NCI-H1436 (cell line): ENCODE measurements at places on chromosomes 4 and X.

GRCh38 chrX:19827088-19827487, 60.3 kb downstream of the SH3KBP1 start:
- DNase-seq = no peak

GRCh38 chr4:11376571-11376970, 52.1 kb downstream of the HS3ST1 start:
- DNase-seq = no peak

GRCh38 chr4:145071560-145071959, 26.4 kb downstream of the ANAPC10 start:
- no peak for DNase-seq

DNA sequence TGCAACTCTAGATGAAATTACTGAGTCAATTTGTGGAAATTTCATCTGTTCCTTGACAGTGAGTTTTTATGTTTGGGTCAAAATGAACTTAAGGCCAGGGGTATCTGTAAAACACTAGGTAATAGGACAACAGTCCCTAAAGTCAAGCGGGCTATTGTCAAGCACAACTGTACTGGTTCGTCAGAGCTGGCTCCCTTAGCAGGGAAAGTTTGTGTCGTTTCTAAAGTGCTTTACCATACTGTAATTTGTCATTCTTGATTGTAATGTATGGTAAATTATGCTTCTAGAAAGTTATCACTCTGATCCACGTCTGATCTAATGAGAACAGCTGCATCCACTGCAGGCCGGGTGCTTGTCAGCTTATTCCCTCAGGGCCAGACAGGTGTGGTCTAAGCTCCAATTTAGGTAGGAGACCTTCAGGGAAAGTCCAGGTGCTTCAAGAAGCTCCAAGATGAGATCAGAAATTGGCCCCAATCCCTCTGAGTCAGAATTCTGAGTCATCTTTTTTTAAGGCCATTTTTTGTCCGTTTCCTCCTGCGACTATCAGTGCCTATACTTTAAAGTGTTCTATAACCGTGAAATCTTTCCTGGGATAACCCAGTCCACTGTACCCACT, 92.2 kb downstream of the PALLD start:
- no peak for DNase-seq

- DNase-seq = no peak
Observed at GRCh38 chrX:108735091-108735678, 1.2 kb downstream of the IRS4 start.
